NCI-H187 treated with DMSO at 0.1 percent for 48 hours (cell line): ENCODE measurements at places on chromosomes 4 and X.

DNA sequence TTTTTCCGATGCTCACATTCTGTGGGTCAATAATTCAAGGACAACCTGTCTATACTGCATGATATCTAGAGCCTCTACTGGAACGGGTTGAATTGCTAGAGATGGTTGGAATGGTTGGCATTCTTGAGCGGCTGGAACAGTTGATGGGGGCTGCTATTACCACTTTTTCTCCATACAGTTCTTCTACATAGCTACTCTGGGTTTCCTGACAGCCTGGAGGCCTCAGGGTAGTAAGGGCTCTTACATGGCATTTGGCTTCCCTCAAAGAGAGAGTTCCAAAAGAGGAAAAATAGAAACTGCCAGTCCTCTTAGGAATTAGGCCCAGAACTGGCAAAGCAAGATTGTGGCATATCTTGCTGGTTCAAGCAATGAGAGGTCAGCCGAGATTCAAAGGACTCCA lies 53.1 kb downstream of the NAA11 start:
- no peak for DNase-seq

GRCh38 chrX:20412871-20413486 lies 146.3 kb upstream of the RPS6KA3 start:
- DNase-seq = no peak

- no peak for DNase-seq
These were observed 300.9 kb downstream of the BCOR start for GRCh38 chrX:39796856-39797255.

- DNase-seq = no peak
These were observed 141.4 kb downstream of the PPP3CA start for GRCh38 chr4:101205916-101206315.

GRCh38 chrX:24668111-24668510 lies 21.0 kb upstream of the PCYT1B start:
- DNase-seq = no peak

- no peak for DNase-seq
These were observed 367.5 kb upstream of the GRID2 start for GRCh38 chr4:91936311-91936710.

DNA sequence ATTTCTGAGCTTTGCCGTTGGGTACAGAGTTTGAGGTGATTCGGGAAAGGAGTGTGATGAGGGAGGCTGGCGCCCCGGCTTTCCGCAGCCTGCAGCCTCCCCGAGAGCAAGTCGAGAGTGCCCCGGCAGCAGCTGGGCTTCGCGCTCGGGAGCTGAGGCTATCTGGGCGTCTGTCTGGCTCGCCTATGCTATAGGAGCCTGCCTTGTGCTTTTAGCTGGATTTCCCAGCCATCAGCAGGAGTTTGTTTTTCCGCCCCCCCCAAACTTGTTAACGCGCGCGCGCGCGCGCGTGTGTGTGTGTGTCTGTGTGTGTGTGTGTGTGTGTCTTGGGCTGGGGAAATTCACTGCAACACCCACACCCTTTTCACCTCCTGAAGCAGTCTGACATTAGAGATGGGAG lies 765 bp upstream of the DGKK start:
- no peak for DNase-seq

DNA sequence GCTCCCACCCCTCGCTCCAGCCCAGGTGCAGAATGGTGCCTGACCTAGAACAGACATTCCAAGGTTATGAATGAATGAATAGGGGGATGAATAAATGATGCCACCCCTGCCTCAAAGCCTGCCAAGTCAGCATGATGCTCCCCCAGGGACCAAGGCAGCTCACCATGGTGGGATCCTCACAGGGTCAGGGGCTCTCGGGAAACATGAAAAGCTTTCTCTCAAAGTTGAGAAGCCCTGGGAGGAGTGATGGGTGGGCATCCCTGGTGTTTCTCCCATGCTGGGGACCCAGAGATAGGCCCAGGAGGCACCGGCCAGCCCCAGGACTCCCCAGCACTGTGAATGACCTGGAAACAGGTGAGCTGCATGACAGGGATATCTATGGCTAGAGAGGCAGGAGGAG lies 58.9 kb downstream of the HTRA3 start:
- no peak for DNase-seq

GRCh38 chr4:139872274-139872673 lies 206.7 kb downstream of the MGST2 start:
- DNase-seq = no peak

GRCh38 chrX:119399772-119400101 lies 601 bp downstream of the SLC25A43 start:
- DNase-seq = no peak

- DNase-seq = no peak
These were observed 504.8 kb downstream of the IL15 start for GRCh38 chr4:142141224-142141623.

DNA sequence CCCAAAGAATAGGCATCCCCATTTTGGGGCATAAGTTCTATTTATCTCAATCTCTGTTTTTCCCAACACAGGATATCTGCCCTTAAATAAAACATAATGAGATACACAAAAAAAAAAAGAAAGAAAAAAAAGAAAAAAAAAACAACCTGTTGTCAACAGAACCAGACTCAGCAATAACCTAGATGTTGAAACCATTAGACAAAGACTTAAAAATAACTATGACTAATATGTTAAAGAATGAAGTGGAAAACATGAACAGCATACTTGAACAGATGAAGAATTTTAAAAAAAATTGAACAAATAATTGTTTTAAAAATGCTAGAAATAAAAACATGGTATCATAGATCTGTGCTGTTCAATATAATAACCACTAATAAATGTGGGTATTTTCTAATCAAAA lies 93.4 kb upstream of the RXFP1 start:
- DNase-seq = no peak

- DNase-seq = no peak
These were observed 76.2 kb downstream of the PRRG1 start for GRCh38 chrX:37425370-37425769.

GRCh38 chrX:32599156-32599555 lies 612.2 kb downstream of the DMD start:
- DNase-seq = no peak

GRCh38 chr4:101049549-101050001 lies 297.8 kb downstream of the PPP3CA start:
- no peak for DNase-seq

- no peak for DNase-seq
These were observed 33.7 kb upstream of the ADAMTS3 start for GRCh38 chr4:72602396-72603376.

GRCh38 chrX:8724300-8724699 lies 7.6 kb downstream of the ANOS1 start:
- no peak for DNase-seq

GRCh38 chr4:111761531-111761930 lies 383.7 kb upstream of the FAM241A start:
- no peak for DNase-seq

DNA sequence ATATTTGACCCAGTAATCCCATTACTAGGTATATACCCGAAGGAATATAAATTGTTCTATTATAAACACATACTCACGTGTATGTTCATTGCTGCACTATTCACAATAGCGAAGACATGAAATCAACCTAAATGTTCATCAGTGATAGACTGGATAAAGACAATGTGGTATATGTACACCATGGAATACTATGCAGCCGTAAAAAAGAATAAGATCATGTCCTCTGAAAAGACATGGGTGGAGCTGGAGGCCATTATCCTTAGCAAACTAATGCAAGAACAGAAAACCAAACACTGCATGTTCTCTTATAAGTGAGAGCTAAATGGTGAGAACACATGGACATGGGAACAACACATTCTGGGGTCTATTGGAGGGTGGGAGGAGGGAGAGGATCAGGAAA lies 36.5 kb downstream of the NUDT9 start:
- DNase-seq = no peak

- DNase-seq = no peak
These were observed 352.6 kb upstream of the FAM241A start for GRCh38 chr4:111792632-111793031.

DNA sequence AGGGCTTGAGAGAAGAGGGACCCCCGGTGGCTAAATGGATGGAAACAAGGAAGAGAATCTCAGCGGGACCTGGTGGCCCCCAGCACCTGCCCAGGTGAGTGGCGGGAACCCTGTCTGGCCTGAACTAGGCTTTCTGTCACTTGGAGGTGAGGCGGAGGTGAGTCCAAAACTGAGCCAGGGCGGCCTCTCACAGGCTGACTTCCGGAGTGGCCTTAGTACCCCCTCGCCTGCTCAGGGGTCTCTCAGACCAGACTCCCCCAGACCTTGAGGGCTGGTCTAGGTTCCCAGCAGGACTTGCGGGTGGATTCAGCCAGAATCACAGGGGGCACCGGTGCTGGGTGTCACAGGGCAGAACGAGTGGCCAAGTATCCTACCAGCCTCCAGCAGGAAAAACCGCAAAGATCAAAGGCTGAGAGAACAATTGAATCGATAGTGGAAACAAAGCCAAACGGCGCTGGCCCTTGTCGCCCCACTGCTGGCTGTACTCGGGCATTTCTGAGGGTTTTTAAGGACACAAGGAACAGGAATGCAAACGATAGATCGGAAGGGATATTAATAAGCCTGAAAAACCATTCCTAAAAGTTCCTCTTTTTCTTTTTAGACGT lies 67.8 kb downstream of the WFS1 start:
- no peak for DNase-seq
